ENCODE measurements at places on chromosomes 7 and 10. TPM values are rescaled to one million over a fixed set of nuclear protein-coding genes. Genes with fewer than 3 reads are reported as not detected.

Gene LZTS2
- 43.4 TPM for total RNA-seq

Gene CTNNA3
- total RNA-seq: 120 TPM

Gene SPDYE8
- total RNA-seq: not detected

Gene GPER1
- total RNA-seq: 3.6 TPM

Gene STRIP2
- total RNA-seq: 22.0 TPM

Gene SPDYE16
- not detected for total RNA-seq

Gene TWIST1
- 1.6 TPM for total RNA-seq

Gene SGMS1
- total RNA-seq: 23.1 TPM

Gene UCN3
- total RNA-seq: not detected

Gene CUL2
- 39.6 TPM for total RNA-seq

- DNase-seq: no peak
Observed at GRCh38 chr10:62669341-62669740, 135.2 kb upstream of the ADO start.

DNA sequence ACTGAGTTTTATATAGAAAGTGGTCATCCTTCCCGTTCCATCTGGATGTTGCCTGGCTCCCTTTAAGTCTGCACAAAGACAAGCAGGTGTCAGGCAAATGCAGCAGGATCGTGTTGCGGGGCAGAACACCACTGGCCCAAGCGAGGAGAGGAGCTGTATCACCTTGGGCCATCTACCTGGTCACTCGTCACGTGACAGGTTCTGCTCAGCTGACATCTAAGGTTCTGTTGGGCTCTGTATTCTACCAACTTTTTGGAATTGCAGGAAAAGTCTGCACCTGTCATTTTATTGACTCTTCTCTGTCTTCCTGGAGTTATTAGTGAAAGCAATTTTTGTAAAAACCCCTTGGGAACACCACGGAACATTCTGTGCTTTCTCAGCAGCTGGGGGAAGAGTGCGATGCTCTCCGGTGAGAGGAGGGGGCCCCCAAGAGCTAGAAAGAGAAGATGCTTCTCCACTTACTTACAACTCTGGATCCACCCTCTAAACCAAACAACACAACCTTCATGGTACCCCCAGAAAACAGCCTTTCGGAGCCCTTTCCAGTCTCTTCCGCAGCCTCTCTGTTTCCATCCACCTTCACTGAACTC lies 83.4 kb upstream of the NMT2 start:
- no peak for DNase-seq

DNA sequence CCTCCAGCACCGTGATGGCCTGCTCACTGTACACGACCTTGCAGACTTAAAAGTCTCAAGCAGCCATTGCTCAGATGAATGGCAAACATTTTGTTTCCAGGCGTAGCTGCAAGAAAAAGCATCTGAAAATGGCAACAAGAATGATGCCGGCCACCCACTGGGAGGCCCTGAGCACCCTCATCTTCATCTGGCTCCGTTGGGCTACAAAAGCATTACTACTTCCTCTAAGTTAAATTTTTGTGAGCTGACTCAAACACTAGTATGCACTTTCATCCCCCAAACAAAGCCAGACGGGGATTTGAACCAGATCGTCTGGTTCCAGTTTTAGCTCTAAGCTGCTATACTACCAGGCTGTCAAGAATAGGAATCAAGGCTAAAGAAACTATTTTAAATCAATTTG lies 116.6 kb upstream of the CDK1 start:
- DNase-seq: no peak

DNA sequence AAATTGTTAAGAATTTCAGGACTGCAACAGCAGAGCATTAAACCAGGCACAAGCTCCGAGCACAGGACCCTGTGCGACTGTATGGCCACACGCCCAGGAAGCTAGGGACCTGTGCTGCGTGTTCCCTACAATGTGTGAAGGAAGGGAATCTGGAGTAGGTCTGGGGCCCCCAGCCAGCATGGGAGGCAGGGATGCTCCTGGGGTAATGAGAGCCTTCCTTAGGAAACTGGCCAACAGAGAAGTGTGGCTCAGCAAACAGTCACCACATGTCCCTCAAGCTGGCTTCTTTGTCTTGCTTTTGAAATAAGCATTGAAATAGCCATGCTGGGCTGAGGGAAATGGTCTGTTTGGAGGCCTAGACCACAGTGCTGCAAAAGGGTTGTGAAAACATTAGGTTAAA lies 8.2 kb downstream of the BLNK start:
- DNase-seq: no peak

DNA sequence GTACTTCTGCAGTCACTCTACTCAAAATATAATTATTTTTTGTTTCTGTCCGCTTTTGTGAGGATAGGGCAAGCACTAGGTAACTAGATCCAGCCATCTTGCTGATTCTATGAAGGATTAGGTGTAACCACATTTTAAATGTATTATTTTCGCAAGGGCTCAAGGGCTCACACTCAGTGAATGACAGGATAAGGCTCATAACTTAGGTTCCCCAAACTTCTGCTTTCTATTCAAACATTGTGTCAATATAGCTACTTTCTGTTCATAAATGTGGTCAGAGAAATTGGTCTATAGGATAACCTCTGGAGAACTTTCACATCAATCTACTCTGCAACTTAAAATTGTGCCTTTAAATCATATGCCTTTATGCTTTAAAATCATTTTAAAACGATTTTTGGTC lies 1141.2 kb downstream of the SORCS1 start:
- DNase-seq: no peak

DNA sequence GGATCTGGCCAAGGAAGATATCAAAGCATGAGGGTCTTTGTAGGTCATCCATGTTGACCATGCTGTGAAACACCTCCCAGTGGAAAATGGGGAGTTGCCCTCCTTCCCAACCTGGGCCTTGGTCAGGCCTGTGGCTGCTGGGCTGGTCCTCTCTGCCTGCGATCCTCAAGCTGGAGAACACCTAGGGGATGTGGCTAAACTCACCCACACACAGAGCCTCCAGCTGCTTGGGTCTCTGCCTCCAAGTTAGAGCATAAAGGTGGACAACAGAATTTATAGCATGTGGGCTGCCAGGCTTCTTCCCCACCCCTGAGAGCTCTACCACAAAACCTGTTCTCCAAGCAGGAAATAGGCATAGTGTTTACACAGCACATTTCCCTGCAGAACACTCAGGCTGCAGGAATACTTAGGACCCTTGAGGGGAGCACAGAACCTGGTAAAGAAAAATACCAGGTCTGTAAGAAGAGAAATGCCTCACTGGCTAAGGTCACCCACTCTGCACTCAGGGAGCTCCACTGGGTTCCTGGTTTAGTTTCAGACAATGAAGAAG lies at the start of gene SFTPA2:
Gene SFTPA2, minus strand, starts transcription at position 248 of the 550 bp plus-strand sequence. CDS start 924 bp downstream, outside the sequence.
- no peak for DNase-seq

DNA sequence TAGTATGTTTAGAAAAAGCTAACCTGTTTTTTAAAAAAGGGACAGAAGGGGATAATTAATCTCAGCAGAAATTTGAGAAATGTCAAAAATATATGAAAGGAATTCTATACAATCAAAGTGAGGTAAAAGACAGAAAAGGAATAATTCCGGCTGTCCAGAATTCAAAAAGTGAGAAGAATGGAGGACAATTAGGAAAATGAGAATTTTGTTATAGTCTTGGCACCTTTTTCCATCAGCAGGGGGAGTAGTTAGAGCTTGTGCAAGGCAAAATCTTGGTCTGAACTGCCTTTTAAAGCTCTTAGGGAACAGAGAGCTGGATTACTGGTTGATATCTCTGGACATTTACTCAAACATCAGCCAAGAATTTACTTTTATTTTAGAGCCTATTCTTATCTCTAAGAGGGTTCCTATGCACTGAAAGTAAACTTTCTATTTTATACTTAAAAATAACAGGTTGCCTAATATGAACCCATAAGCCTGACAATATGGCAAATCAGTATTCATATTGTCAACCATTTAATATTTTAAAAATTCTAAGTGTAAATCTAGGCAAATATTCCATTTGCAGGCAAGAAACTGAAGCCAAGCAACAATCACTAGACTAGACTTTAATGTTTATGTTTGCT lies 185.6 kb downstream of the ANK3 start:
- no peak for DNase-seq

DNA sequence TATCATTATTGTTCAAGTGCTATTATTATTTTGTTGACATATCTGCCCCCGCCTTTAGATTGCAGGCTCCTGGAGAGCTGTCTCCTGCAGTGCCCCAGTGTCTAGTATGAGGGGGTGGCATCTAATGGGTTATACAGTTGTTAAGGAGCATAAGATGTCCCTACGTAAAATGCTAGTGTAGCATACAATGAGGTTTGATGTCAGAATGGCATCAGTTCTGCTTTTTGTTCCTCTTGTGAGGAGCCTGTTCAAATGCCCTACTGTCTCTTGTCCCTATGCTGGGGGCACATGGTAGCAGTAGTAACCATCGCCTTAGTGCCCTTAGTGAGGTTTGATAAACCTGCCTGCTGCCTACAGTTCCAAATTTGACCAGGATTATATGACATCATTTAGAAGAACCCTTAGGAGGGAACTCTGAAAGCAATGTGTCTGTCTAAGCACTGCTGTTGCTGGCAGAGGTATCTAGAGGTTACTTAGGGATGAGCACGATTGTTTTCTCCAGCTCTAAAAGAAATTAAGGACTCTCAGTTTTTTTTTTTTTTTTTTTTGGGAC lies 9.7 kb downstream of the CREM start:
- DNase-seq: no peak

- no peak for DNase-seq
Observed at GRCh38 chr10:29007748-29008610, 280.9 kb upstream of the LYZL1 start.

DNA sequence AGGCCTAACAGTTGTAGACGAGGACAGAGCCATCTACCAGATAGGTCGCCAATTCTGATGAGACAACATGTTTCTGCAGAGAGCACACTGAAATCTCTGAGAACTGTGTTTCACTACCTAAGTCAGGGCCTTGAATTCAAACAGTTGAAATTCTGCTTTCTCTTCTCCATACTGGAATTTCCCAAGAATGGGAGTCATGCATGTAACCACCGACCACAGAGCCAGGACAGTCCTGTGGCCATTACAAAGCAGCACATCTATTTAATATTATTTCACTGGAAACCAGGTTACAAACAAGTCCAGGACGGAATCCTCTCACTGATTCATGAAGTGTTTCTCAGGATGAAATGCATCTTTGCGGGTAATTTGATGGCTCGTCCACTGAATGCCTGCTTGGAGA lies 62.0 kb upstream of the ST8SIA6 start:
- no peak for DNase-seq

DNA sequence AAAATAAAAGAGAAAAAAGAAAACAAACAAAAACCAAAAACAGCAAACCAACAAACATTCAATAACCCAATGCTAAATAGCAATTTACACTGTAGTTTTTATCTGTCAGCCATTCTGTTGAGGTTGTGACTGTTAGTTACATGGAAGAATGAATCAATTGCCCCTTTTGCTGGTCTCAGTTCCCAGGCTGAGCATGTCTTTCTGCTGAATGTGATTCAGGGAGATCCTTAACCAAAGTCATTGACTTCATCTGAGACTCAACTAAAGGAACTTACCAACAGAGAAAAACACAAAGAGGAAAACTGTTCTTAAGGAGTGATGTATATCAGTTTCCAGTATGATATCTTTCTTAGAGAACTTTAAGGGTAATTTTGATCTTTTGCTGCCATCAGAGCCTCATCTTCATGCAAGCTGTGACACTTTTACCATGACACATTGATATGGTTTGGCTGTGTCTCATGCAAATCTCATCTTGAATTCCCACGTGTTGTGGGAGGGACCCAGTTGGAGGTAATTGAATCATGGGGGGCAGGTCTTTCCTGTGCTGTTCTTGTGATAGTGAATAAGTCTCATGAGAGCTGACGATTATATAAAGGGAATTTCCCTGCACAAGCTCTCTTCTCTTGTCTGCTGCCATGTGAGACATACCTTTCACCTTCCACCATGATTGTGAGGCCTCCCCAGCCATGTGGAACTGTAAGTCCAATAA lies 469.8 kb downstream of the KIF20B start:
- DNase-seq: no peak

GRCh38 chr7:137992550-137993394 lies 9.1 kb downstream of the CREB3L2 start:
- peak; percentile 71 for DNase-seq

DNA sequence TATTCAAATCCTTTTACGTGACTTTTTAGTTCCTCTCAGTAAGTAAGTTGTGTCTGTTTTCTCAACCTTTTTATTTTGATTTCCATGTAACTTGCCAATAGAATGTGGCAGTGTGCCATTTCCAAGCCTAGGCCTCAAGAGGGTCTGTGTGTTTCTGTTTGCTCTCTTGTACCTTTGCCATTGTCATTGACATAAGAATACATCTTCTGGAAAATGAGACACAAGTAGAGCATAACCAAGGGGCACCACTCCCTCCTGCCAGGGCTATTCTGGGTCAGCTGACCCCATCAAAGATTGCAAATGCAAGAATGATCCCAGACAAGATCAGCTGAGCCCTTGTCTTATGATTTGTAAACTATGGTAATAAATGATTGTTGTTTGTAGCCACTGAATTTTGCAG lies 524.0 kb downstream of the IPMK start:
- DNase-seq: no peak

- no peak for DNase-seq
Observed at GRCh38 chr7:84412161-84412969, 217.8 kb upstream of the SEMA3A start.

Measured in Right ventricle myocardium inferior (tissue), 1 donor.